ENCODE measurements at places on chromosomes 16 and 17.

DNA sequence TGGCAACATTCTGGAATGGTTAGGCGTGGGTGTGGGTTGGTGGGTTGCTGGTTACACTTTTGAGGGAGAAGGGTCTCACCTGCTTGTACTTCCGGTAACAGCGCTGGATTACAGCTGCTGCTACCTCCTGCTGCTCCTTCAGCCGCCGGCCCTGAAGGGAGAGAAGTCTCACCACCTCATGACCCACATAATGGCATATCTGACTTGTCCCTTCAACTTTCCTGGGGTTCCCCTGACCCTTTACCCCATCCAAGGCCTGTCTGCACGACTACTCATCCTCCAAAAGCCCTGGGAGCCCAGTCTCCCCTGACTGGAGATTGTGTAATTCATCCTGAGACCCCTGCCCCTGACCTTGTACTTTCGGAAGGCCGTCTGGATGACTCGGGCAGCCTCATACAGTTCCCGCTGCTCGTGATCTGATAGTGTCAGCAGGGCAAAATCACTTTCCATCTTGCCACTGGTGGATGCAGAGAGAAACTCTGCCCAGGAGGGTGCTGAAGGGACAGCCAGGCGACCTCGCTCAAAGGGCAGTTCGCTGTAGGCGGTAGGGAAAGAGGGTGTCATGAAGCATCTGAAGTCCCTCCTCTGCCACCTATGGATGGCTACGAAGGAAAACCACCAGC, 2.0 kb upstream of the SPAG7 start:
- DNase-seq = no peak

DNA sequence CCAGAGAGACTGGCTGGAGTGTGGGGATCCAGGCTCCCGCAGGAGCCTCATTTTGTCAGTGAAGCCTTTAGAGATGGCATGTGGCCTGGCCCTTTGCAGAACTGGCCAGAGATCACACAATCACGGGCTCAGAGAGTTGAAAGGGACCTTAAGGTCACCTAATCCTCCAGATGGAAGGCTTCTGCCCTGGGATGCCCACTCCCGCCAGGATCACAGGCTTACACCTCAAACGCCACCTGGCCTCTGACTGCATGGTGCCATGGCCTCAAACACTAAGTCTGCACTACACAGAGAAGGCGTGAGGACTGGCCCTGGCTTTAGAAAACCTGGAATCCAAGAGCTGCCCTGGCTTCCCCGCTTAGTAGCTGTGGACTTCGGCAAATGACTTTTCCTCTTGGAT, 306.8 kb upstream of the CCL2 start:
- no peak for DNase-seq

DNA sequence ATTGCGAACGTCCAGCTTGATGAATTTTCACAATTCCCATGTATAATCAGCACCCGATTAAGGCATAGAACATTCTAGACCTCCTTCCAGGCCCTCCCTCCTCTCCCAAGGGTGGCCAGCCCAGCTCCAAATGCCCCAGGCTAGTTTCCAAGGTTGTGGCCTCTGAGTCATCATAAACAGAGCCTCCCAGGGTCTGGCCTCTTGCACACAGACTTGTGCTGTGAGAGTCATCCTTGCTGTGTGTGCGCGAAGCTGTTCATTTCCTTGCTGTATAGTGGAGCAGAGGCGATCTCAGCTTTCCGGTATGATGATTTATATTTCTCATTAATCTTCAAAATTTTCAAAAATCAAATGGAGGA, 20.5 kb upstream of the JPH3 start:
- DNase-seq = no peak

DNA sequence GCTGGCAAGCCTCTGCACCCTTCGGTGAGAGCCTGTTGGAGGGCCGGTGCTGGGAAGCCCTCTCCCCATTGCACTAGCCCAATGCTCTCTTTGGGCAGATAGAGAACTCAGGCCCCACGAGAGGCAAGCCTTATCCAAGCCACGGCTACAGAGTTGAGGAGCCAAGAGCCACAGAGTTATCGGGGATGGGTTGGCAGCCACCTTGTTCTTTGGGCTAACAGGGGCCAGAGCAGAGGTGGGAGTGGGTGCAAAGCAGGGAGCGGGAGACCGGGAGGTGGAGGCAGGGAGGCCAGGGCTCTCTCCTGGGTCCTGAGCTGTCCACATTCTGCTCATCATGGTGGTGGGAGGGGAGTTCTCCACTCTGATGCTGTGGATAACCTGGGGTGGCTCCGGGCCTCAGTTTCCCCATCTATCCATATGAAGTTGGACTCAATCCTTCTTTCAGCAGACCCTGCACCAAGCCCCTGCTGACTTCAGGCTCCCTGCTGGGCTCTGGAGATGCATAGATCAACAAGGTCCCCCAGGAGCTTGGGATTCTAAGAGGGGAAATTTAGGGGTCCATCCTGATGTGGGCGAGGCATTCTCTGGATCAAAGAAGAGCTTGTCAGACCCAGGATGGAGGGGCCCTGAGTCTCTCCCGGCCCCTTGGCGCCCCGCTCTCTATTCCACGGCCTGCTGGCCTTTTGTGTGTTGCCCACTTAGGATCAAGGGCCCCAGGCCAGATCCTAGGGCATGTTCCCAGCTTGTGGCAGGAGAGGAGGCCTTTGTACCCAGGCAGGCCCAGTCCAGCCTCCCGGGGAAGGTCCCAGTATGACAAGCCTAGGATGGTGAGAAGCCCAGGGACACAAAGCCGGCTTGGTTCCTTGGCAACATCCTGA, 557 bp upstream of the CX3CL1 start:
- DNase-seq = no peak

DNA sequence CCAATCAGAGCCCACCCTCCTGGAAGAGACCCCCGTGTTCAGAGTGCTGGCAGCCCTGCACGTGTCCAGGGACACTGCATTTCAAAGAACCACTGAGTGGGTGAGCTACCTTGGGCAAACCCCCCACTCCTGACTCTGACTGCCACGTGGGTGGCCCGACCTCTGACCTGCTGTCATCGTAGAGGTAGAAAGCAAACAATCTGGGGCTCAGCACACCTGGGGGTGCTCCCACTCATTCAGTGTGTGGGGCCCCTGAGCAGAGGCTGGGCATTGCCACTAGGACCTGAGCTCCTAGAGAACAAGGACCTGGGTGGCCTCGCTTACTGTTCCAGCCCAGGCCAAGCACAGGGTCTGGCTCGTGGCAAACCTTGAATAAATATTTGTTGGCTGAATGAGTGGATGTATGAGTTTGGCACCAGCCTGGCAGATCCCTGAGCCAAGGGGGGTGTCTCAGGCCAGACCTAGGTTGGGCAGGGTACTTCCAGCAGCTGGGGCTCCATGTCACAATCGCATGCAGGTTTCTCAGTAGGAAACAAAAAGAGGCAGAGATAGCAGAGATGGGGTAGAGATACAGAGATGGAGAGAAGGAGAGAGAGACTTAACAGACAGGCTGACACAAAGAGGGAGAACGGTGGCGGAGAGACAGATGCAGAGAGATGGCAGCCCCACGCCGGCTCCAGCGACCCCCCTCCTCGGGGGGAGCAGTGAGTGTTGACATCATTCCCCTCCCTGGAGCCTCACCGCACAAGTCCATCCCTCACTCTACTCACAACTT, 5.4 kb upstream of the DRC7 start:
- no peak for DNase-seq

GRCh38 chr16:16997349-16997748, 473.4 kb downstream of the XYLT1 start:
- no peak for DNase-seq

- DNase-seq = peak; percentile 61
Measured at GRCh38 chr17:66567234-66568170, 265.1 kb downstream of the PRKCA start.

DNA sequence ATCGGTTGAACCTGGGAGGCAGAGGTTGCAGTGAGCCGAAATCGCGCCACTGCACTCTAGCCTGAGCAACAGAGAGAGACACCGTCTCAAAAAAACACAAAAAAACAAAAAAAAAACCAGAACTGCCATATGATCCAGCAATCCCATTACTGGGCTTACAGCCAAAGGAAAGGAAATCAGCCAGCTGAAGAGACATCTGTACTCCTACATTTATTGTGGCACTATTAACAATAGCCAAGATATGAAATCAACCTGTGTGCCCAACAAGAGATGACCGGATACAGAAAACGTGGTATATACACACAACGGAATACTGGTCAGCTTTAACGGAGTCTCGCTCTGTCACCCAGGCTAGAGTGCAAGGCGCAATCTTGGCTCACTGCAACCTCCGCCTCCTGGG, 14.6 kb downstream of the FANCA start:
- no peak for DNase-seq

DNA sequence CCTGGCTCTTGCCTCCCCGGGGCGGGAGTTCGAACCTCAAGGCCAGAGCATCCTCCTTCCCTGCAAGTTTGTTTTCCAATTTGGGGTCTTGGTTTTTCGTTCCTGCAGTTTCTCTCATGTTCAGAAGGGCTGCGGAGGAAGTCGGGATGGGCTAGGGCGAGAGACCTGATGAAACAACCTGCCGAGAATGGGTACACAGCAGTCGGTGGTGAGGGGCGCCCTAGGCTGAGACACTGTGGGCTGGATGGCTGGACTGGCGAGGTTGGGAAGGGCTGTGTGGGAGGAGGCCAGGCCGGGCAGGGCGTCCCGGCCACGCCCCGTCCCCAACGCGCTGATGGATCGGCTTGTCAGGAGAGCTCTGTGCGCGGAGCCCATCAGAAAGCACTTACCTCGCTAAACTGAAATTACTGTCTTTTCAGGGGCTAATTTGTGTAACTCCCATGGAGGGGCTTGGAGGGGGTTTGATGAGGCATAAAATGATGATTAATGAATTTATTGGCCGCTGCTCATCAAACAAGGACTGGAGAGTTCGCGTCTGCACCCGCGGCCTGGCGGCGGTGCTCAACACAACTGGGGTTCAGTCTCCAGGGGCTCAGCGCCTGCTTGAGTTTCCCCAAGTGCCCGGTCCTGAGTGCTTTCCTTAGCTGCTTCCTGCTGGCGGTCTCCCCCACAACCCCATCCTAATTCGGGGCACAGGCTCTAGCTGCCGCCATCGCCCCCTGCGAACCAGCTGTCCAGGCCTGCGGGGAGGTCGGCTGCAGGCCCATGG, 9.0 kb downstream of the IRX5 start:
- DNase-seq = no peak

GRCh38 chr16:73418691-73419090, 370.8 kb upstream of the ZFHX3 start:
- DNase-seq = no peak

GRCh38 chr17:1726626-1727257, 2.2 kb downstream of the WDR81 start:
- no peak for DNase-seq

DNA sequence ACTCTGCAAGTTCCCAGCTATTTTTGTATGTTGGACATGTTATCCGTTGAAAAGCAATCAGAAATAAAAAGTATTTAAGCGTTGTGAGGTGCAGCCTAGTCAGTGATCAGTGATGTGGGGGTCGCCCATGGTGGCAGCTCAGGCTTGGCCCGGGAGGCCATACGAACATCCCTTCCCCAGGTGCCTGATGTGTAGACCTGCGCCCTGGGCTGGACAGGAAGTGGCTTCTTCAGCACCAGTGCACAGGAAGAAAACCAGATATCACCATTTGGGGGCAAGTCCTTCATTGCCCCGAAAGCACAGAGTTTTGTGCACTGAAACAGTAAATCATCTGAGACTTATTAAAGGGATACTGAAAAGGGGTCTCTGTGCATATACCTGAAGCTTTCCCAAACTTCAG, 98.9 kb downstream of the SOCS1 start:
- DNase-seq = no peak

GRCh38 chr16:22233037-22233372, 26.9 kb downstream of the EEF2K start:
- DNase-seq = no peak

GRCh38 chr16:48607056-48607825, 2.7 kb downstream of the N4BP1 start:
- DNase-seq = no peak

GRCh38 chr17:28871056-28871579, 16.3 kb downstream of the ERAL1 start:
- no peak for DNase-seq

GRCh38 chr17:80981929-80982425, 9.7 kb upstream of the CHMP6 start:
- DNase-seq = no peak

DNA sequence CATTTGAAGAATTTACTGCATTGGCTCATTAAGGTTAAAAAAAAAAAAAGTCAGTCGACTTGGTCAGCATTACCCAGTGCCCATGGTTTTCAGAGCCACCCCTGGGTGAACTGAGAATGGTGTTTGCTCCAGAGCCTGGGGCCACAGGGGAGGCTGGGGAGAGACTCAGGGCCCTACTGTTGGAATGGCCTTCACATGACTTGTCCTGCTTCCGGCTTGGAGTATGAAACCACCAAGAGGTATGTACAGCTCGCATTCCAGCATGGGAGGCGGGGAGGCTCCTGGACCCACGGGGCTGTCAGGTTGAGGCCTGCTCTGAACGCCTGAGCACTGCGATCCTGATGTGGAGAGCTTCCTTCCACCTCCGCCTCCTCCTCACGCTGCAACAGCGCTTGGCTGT, 36.8 kb downstream of the MSI2 start:
- no peak for DNase-seq

GRCh38 chr16:29769507-29769906, 8.5 kb upstream of the ZG16 start:
- DNase-seq = no peak
